NCI-H1105 (cell line): ENCODE measurements at places on chromosomes 3 and 15.
A peak's percentile ranks its signal among the peaks of the same experiment; 100 is the strongest.

DNA sequence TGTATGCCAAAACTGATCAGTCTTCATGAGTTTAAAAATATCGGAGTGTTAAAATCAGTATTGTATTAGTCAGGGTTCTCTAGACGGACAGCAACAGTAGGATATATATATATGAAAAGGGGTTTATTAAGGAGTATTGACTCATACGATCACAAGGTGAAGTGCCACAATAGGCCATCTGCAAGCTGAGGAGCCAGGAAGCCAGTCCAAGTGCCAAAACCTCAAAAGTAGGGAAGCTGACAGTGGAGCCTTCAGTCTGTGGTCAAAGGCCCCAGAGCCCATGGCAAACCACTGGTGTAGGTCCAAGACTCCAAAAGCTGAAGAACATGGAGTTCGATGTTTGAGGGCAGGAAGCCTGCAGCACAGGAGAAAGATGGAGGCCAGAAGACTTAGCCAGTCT, 391.0 kb upstream of the CADM2 start:
- DNase-seq, result no peak

GRCh38 chr3:134040066-134040465, 10.3 kb upstream of the SLCO2A1 start:
- no peak for DNase-seq

DNA sequence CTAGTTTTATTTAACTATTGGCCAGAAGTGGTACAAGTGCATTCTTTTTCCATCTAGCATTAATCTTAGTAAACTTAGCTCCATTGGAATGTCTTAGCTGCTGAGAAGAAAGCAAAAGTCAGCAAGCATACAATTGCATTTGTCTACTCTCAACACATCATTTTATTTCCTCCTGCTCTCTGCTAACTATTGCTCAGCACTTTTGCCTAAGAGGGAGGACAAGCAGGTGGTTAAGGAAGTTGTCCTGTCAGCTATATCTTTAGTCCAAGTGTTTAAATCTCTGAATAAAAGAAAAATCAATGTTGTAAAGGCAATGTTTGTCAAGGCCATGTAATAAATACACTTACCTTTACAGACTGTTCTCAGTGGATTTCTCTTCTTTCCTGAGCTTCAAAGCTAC, 51.0 kb downstream of the FHIT start:
- DNase-seq, result no peak

- no peak for DNase-seq
These were observed 99.6 kb downstream of the STRIT1 start for GRCh38 chr3:155193868-155194267.

GRCh38 chr15:90040618-90041017, 39.5 kb downstream of the ZNF710 start:
- DNase-seq, result no peak

DNA sequence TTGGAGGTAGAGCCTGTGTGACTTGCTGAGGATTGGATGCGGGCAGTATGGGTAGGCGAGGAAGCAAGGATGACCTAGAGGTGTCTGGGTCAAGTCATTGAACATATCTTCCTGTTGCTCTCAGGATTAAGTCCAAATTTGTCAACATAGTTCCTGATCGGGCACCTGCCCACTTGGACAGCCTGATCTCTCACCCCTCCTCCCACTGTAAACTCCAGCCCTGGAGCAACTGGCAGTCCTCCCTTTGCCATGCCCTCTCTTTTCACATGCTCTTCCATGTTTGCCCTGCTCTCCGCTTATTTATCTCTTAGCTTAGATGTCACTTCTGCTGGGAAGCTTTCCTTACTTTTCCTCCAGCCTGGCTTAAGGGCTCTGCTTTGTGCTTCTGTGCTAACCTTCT, 47.6 kb upstream of the PPP4R2 start:
- DNase-seq, result no peak

GRCh38 chr3:196096382-196096953, 14.6 kb upstream of the TFRC start:
- no peak for DNase-seq

- no peak for DNase-seq
These were observed 71.8 kb downstream of the RBPMS2 start for GRCh38 chr15:64703632-64703959.

GRCh38 chr3:132079147-132079546, 44.3 kb upstream of the CPNE4 start:
- no peak for DNase-seq

DNA sequence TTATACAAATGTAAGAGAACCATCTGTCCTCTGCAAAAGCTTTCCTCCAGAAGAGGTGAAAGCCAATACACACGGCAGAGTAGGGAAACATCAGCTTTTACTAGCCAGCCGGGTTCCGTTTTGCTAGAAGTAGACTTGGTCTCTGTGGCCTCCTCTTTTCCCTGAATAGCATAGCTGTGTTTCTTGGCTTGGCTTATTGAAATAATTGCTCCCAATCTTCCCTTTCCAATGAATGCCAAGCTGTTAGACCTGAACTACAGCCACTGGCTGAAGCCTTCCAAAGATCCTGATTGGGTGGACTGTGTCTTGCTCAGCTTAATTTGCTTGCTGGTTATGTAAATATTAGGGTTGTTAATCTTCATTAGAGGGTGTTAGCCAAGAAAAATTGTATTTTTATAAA, 157.8 kb upstream of the ROPN1 start:
- peak; percentile 55 for DNase-seq

- DNase-seq, result no peak
These were observed 240.1 kb downstream of the ISL2 start for GRCh38 chr15:76576523-76577279.

DNA sequence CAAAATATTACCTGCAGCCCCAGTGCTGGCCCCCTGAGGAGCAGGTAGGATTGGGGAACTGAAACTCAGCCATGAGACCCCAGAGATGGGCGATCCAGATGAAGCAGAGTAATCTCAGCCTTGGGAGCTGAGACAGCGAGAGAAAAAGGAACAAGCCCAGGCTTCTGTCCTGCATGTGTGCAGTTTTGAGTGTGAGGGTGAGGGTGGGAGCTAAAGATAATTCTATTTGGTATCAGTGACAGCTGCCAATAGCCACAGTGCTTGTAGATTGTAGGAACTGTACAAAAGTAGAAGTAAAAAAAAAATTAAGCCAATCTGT, 5.9 kb downstream of the ATP8B4 start:
- DNase-seq, result no peak

DNA sequence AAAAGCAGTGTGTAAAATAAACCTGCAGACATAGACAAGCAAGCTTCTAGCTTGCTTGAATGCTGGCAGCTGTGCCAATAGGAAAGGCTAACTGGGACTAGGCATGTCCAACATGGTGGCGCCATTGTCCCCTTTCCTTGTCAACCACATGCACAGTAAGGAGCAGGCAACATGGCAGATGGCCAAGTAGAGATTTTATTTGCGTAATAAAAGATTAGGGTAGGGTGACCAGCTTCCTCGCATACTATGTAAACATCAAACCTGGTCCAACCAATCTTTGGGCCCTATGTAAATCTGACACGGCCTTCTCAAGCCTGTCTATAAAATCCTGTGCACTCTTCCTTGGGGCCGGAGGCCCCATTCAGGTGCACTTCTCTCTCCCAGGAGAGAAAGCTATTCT, 575.4 kb upstream of the GOLIM4 start:
- peak; percentile 50 for DNase-seq
